Activated CD8-positive, alpha-beta T cell treated with anti-CD3 and anti-CD28 coated beads for 36 hours (primary cell): ENCODE measurements at places on chromosomes 5 and 9. TPM values are rescaled to one million over a fixed set of nuclear protein-coding genes. Genes with fewer than 3 reads are reported as not detected.
A peak's percentile ranks its signal among the peaks of the same experiment; 100 is the strongest.

- DNase-seq: peak; percentile 95
- peak overlapping the region; percentile 66 for H3K4me3 ChIP-seq
- peak overlapping the region; percentile 72 for H3K27ac ChIP-seq
- peaks cover 75% of the 10 kb centered on the region for H3K4me1 ChIP-seq
These were observed 665 bp downstream of the TCF7 start for GRCh38 chr5:134114886-134115805.

- H3K27me3 ChIP-seq: no peaks in the 10 kb centered on the region
- no peaks in the 10 kb centered on the region for H3K36me3 ChIP-seq
- no peak overlapping the region for H3K4me3 ChIP-seq
- H3K4me1 ChIP-seq: peaks cover 3% of the 10 kb centered on the region
- no peak for DNase-seq
- H3K27ac ChIP-seq: no peak overlapping the region
These were observed 91.2 kb upstream of the ERBIN start for GRCh38 chr5:65835191-65835590.

DNA sequence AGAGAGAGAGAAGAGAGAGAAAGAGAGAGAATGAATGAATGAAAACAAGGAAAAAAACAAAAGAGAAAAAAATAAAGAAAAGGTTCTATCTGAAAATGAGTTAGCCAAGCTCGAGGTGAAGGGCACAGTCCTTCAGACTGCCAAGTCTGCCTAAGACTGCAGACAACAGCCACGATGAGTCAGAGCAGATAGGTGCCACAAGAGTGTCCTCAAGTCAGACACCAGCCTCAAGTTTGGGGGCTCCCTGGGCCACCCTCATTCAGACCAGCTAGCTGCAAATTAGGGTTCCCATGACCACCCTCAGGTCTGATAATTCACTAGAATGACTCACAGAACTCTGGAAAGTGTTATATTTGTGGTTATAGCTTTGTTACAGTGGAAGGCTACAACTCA is 13.9 kb upstream of the HABP4 start:
- H3K36me3 ChIP-seq: no peaks in the 10 kb centered on the region
- H3K4me1 ChIP-seq: peaks cover 3% of the 10 kb centered on the region
- no peaks in the 10 kb centered on the region for H3K27me3 ChIP-seq
- no peak overlapping the region for H3K4me3 ChIP-seq
- no peak for DNase-seq

DNA sequence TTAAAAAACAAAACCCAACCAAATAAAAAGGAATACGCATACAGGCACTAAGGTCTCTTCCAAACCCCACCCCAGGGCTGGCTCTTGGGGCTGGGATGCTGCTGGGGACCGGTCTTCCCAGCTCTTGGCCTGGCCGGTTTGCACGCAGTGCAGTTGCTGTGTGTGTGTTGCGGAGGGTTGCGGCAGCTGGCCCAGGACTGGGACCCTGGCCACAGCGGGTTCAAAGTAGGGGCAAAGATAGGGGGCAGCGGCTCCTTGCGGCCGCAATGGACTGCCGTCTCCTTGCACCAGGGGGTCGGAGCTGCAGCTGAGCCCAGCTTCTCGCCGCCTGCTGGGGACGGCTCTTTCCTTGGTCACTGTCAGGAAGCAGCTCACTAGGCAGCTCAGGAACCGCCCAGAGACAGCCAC is 5.0 kb downstream of the DMRT3 start:
- DNase-seq: no peak
- no peaks in the 10 kb centered on the region for H3K4me1 ChIP-seq
- H3K4me3 ChIP-seq: no peak overlapping the region
- H3K27ac ChIP-seq: no peak overlapping the region

DNA sequence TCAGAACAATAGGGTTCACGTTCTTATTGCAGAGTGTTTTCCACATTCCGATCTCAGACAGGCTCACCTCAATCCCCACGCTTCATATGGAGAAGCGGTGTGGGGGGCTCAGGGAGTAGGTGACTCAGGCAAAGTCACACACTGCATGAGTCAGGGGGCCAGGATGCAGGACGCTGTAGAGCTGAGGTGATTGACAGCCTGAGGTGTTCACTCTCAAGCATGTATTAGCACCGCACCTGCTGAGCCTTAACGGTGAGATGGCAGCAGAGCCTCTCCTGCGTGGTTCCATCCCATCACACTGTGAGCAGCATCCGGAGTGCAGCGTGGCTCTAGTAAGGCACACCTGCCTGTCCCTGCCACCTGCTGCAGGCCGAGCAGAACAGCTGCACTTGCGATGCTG is 194.0 kb downstream of the IRX2 start:
- H3K27ac ChIP-seq: no peak overlapping the region
- no peaks in the 10 kb centered on the region for H3K4me1 ChIP-seq
- no peak for DNase-seq
- H3K27me3 ChIP-seq: no peaks in the 10 kb centered on the region
- no peaks in the 10 kb centered on the region for H3K36me3 ChIP-seq

GRCh38 chr9:89497257-89497963 is 503 bp downstream of the SEMA4D start:
- no peaks in the 10 kb centered on the region for H3K27me3 ChIP-seq
- H3K4me3 ChIP-seq: peak overlapping the region; percentile 92
- H3K27ac ChIP-seq: peak overlapping the region; percentile 92

GRCh38 chr9:34413231-34413852 is 36.6 kb upstream of the MYORG start:
- no peaks in the 10 kb centered on the region for H3K36me3 ChIP-seq
- H3K27me3 ChIP-seq: no peaks in the 10 kb centered on the region
- H3K4me3 ChIP-seq: no peak overlapping the region
- H3K4me1 ChIP-seq: no peaks in the 10 kb centered on the region
- DNase-seq: peak; percentile 66

DNA sequence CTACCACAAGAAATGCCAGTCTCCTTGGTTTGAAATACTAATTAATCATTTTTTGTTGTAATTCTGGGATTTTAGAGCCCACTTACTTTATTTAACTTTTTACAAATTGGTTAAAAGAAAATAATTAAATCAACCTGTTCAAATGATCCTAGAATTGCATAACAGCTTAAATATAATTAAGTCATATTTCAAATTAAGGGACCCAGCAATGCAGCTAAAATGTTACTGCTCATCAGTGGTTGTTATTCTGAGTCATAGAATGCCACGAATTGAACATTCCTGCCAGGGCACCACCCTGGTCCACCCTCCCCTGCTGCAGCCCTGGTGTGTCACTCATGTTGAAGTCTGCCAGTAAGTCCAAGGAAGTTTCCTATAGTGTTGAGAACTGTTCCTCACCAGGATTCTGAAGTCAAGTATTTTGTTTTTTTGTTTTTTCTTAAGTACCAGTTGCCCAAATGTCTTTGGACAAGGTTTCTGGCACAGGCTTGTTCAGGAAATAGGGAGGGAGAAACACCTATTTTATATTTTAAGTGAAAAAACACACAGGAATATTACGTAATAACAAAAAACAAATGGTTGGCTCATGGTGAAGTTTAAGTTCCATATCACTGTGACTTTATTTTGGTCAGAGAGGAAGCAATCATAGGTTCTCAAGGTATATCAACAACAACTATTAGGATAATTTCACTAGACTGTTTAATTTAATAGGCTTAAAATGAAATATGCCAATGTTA is 4.3 kb upstream of the ITGA1 start:
- H3K4me1 ChIP-seq: peaks cover 20% of the 10 kb centered on the region
- H3K27ac ChIP-seq: no peak overlapping the region
- H3K4me3 ChIP-seq: no peak overlapping the region
- H3K36me3 ChIP-seq: no peaks in the 10 kb centered on the region

- H3K4me1 ChIP-seq: no peaks in the 10 kb centered on the region
- DNase-seq: no peak
- H3K36me3 ChIP-seq: no peaks in the 10 kb centered on the region
These were observed 15.5 kb upstream of the SLC36A3 start for GRCh38 chr5:151318850-151319732.

GRCh38 chr5:140175367-140176030 is 511 bp downstream of the CYSTM1 start:
- H3K27me3 ChIP-seq: peaks cover 4% of the 10 kb centered on the region
- no peaks in the 10 kb centered on the region for H3K36me3 ChIP-seq
- peaks cover 9% of the 10 kb centered on the region for H3K4me1 ChIP-seq
- H3K4me3 ChIP-seq: peak overlapping the region; percentile 81

- no peak overlapping the region for H3K4me3 ChIP-seq
- H3K4me1 ChIP-seq: peaks cover 27% of the 10 kb centered on the region
- peak overlapping the region; percentile 19 for H3K27ac ChIP-seq
- no peaks in the 10 kb centered on the region for H3K36me3 ChIP-seq
- peaks cover under 1% of the 10 kb centered on the region for H3K27me3 ChIP-seq
These were observed 202.1 kb downstream of the SNX18 start for GRCh38 chr5:54719384-54720283.

GRCh38 chr5:116543501-116543900 is 31.1 kb downstream of the SEMA6A start:
- no peak overlapping the region for H3K4me3 ChIP-seq
- DNase-seq: no peak
- H3K27me3 ChIP-seq: peaks cover 2% of the 10 kb centered on the region

DNA sequence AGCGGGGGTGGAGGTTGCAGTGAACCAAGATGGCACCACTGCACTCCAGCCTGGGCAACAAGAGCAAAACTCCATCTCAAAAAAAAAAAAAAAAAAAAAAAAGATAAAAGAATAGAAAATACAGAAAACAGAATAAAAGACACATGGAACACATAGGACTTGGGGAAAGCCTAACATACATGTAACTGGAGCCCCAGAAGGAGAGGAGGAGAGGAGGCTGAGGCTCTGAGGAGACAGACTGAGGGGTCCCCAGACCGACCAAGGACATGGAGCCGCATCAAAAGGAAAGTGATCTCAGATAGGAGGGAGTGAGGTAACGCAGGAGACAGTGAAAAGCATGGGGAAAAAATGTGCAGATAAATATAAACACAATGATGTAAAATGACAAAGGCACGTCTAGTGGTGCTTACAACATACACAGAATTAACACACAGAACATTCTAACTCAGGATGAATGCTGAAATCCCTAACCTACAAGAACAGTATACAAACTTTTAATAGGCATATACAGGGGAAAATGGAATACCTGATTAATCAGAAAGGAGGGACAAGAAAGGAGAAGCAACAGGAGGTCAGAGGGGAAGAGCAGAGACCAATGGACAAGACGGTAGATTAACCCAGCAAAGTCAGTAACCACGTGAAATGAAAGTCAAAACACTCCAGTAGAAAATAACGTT is 65.2 kb upstream of the UBAC1 start:
- no peak overlapping the region for H3K4me3 ChIP-seq
- DNase-seq: no peak
- H3K36me3 ChIP-seq: peaks cover 4% of the 10 kb centered on the region

GRCh38 chr5:173679909-173680630 is 63.6 kb upstream of the BOD1 start:
- H3K27me3 ChIP-seq: peaks cover 1% of the 10 kb centered on the region
- DNase-seq: no peak
- H3K36me3 ChIP-seq: no peaks in the 10 kb centered on the region

DNA sequence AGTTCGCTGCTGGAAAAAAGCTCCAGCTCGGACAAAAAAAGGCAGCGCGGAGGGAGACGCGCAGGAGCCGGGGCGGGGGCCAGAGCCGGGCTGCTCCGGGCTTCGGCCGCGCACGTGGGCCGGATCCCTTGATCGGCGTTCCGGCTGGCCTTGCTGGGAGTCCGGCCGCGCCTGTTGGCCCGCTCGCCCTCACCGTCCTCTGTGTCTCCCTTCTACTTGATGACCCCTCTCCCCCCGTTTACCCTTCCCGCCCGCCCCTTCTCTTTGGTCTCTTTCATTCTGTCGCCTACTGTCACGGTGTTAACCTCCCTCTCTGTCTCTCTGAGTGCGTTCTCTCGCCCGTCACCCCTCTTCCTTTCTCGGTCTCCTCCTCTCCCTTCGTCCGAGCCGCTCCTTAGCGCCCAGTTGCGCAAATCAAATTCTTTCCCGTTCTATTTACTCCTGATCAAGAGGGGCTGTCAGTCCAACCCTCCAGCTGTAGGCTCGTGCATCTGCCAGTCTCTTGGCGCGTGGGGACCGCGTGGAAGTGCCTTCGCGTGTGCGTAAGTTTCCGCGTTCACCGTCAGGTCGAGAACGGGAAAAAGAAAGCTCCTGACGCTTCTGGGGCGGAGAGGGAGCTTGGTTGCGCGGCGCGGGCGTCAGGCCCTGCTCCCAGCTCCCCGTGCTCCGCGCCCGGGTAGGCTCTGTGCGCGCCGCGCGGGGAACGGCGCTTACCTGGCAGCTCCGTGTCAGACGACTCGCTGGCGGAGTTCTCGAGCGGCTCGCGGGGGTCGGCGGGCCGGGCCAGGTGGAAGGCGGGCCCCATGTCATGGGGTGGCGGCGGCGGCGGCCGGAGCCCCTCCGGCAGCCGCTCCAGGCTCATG is 798 bp downstream of the PITX1 start:
- peak overlapping the region; percentile 62 for H3K4me3 ChIP-seq
- DNase-seq: peak; percentile 20
- H3K36me3 ChIP-seq: no peaks in the 10 kb centered on the region
- peaks cover 77% of the 10 kb centered on the region for H3K27me3 ChIP-seq
- H3K4me1 ChIP-seq: peaks cover 33% of the 10 kb centered on the region

- no peak overlapping the region for H3K27ac ChIP-seq
- DNase-seq: no peak
- no peaks in the 10 kb centered on the region for H3K27me3 ChIP-seq
- H3K4me3 ChIP-seq: no peak overlapping the region
- H3K4me1 ChIP-seq: no peaks in the 10 kb centered on the region
These were observed 29.7 kb upstream of the CDK5RAP2 start for GRCh38 chr9:120609636-120610035.

DNA sequence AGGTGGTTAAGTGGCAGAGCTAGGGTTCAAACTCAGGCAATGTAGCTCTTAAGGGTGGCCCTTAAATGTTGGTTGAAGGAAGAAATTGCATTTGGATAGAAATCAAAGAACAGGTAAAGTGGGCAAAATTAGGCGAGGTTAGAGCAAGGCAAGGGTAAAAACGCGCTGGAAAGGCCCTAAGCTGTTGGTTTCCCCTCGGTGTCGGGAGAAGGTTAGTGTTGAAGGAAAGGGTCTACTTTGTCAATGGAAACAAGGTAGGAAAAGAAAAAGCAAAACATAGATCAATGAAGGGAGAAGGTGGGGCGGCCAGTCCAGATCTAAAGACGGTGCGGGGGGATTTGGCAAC is 431 bp downstream of the FASTKD3 start:
- no peak for DNase-seq
- peak overlapping the region; percentile 95 for H3K4me3 ChIP-seq
- H3K27me3 ChIP-seq: no peaks in the 10 kb centered on the region
- H3K27ac ChIP-seq: peak overlapping the region; percentile 88
- peaks cover 66% of the 10 kb centered on the region for H3K4me1 ChIP-seq

- H3K27ac ChIP-seq: no peak overlapping the region
- no peak overlapping the region for H3K4me3 ChIP-seq
- no peak for DNase-seq
- peaks cover 6% of the 10 kb centered on the region for H3K4me1 ChIP-seq
- no peaks in the 10 kb centered on the region for H3K36me3 ChIP-seq
These were observed 5.1 kb upstream of the SEPTIN8 start for GRCh38 chr5:132782101-132782500.

The PCDHGA9 gene
- not detected for total RNA-seq

The SLC6A18 gene
- total RNA-seq: not detected

The SARDH gene
- total RNA-seq: 5.6 TPM

The TLX3 gene
- total RNA-seq: not detected

The RAPGEF1 gene
- total RNA-seq: 85.2 TPM

The HSPB3 gene
- total RNA-seq: not detected

The CATSPER3 gene
- 0.31 TPM for total RNA-seq
